ENCODE measurements at places on chromosomes 6 and 20.

DNA sequence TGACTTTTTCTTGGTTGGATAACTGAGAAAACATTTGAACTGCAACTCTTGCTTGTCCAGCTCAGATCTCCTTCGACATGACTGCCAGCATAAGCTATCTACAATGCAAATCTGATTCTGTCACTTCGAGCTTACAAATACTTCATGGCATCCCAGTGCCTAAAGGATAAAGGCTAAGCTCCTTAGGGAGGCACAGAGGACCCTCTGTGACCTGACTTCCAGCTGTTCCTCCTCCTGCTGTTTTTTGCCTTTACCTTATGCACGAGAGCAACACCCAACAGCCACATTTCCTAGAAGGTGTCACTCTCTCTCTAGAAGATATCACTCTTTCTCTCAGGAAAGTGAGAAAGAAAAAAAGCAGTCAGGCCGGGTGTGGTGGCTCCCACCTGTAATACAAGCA is 23.4 kb downstream of the SLC17A5 start:
- DNase-seq: no peak

GRCh38 chr6:129929433-129929832 is 68.3 kb upstream of the TMEM244 start:
- DNase-seq: no peak

DNA sequence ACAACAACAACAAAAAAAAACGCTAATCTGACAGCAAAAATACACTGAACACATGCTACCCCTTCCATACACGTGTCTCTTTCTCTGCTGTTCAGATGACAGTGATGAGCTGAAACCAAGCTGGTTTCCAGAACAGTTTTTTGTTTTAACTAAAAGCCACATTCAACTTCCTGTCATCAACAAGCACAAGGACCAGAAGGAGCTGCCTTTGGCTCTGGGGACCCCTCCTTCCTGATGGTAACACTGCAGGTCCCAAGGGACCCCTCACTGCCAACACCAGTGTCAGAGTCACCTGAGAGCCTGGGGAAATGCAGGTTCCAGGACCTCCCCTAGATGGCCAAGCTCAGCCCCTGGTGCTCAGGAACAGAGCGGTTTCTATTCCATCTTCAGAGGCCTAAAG is 6.0 kb downstream of the CST7 start:
- no peak for DNase-seq

- DNase-seq: no peak
Observed at GRCh38 chr6:131258816-131259476, 123.7 kb downstream of the AKAP7 start.

DNA sequence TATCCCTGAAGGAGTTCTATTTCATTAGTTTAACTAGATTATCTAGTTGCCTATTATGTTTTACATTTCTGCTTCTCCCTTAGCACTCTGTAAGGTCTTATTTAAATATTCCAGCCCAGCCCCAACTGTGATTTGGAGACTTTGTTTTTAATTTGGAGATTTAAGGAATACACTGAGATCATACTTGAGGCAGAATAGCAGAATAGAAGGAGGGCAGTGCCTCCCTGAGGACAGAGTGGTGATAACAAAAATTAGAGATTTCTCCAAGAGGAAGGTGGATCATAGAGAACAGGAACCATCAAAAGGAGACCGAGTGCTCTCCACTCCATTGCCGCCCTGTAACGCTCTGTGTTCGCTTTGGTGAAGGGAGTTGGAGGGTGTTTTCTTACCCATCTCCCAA is 14.8 kb upstream of the CD164 start:
- no peak for DNase-seq

DNA sequence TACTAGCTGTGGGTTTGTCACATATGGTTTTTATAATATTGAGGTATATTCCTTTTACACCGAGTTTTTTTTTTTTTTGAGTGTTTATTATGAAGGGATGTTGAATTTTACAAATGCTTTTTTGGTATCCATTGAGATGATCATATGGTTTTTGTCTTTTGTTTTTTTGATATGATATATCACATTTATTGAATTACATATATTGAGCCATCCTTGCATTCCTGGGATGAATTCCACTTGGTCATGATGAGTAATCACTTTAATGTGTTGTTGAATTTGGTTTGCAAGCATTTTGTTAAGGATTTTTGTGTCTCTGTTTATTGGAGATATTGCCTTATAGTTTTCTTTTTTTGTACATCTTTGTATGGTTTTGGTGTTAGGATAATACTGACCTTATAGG is 3.3 kb upstream of the ZNF337 start:
- DNase-seq: no peak

GRCh38 chr6:16623029-16623653 is 138.1 kb downstream of the ATXN1 start:
- no peak for DNase-seq

DNA sequence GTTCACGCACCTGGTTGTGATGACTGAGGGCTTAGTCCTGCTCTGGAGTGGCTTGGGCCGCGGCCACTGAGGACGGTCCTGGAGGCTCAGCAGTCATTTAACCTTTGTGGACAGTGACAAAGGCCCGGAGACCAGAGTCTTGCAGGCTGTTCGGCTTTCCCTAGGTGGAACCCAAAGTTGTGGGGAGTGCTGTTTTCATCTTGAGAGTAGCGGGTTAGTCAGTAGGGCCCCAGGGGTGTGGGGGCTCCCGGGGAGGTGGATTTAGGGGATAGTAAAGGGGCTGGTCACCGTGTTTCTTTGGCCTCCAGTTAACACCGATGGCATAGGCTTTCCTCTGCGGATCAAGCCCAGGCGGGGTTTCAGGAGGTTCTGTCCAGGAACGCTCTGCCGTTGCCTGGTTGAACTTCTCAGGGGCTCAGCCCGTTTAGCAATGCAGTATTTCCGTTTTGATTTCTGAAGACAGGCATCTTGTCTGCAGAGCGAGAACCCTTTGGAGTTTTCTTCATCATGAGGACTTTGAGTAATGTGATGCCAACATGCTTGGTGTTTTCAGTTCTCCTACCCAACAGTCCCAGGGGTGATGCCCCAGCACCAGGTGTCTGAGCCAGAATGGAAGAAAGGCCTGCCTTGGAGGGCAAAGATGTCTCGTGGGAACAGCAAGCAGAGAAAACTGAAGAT is 31.8 kb downstream of the ZNF831 start:
- DNase-seq: no peak

- no peak for DNase-seq
Observed at GRCh38 chr6:128993166-128993565, 110.2 kb downstream of the LAMA2 start.

DNA sequence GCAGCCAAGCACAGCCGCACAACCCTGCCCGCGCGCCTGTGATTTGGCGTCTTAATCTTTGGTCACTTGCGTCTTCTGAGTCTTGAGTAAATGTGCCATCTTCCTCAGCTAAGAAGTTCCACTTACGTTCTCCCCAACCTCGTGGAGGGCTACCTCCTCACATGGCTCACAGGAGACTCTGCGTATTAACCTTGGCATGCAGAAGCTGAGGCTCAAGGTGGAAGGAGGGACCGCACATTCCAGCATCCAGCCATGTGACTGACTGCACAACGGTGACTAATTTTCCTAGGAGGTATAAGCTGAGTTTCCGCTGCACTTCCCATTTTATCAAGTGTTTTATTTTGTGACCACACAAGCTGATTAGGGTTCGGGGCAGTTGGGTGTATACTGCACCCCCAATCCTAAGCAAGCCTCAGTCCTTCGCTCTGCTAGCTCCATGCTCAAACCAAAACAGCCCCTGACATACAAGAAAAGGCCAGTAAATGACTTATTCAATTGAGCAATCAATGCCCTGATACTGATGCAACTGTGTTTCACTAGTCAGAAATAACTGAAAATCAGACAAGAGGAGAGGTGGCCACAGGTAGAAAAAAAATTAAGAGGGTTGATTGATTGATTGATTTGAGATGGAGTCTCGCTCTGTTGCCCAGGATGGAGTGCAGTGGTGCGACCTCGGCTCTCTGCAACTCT is 7.0 kb downstream of the BEND3 start:
- DNase-seq: no peak

GRCh38 chr20:58661598-58662473 is 10.8 kb downstream of the STX16 start:
- DNase-seq: no peak

- DNase-seq: no peak
Observed at GRCh38 chr20:50590348-50590664, 80.1 kb downstream of the PTPN1 start.

- DNase-seq: no peak
Observed at GRCh38 chr6:108744244-108744972, 103.8 kb upstream of the ARMC2 start.

GRCh38 chr6:119196715-119197114 is 118.3 kb upstream of the FAM184A start:
- DNase-seq: no peak

DNA sequence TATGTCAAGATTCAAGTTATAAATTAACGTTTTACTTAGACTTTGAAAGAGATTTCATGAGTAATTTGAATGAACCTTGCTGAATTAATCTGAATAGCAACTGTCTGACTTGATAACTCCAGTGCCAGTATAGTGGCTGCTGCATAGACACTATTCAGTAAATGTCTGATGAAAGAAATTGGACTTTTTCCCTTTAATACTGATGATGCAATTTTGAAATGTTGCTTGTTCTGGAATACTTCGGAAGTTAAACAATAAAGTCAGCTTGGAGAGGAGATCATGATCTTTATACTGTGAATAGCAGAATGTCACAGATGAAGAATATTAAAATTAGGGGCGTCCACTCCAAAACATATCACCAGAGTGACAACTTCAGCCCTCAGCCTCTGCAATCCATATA is 3.6 kb upstream of the PGBD1 start:
- DNase-seq: no peak

DNA sequence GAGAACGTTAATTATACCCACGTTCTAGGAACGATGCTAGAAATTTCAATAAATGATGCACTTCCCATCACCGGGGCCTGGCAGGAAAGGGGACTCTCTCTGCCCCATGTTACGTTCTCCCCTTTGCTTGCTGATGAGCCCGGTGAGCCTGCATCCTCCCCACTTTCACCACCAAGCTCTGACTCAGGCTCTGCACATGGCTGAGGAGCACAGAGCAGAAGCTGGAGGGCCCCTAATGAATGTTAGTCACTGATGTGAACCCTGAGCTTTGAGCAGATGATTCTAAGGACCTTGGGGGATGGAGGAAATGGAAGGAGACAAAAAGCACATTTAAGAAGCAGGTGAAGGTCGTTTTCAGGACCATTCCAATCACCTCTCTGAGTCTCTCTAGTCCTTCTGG is 468.2 kb upstream of the ARID1B start:
- DNase-seq: no peak

DNA sequence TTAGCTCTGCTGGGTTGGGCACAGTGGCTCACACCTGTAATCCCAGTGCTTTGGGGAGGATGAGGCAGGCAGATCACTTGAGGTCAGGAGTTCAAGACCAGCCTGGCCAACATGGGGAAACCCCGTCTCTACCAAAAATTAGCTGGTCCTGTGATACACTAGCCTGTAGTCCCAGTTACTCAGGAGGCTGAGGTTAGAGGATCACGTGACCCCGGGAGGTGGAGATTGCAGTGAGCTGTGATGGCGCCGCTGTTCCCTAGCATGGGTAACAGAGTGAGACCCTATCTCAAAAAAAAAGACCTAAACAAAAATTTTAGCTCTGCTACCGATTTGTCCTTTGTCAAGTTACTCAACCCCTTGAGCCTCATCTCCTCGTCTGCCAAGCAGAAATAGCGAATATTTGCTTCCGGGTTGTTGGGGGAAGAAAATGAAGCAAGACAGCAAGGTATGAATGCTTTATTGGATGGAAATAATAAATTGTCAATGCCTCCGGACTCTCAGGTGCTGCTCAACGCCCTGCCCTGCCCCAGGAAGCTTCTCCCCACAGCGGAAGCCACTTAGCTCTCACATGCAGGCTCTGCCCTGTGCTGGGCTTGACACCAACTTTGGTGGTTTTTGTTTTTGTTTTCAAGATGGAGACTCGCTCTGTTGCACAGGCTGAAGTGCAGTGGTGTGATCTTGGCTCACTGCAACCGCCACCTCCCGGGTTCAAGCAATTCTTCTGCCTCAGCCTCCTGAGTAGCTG is 24.9 kb upstream of the ITCH start:
- DNase-seq: no peak

DNA sequence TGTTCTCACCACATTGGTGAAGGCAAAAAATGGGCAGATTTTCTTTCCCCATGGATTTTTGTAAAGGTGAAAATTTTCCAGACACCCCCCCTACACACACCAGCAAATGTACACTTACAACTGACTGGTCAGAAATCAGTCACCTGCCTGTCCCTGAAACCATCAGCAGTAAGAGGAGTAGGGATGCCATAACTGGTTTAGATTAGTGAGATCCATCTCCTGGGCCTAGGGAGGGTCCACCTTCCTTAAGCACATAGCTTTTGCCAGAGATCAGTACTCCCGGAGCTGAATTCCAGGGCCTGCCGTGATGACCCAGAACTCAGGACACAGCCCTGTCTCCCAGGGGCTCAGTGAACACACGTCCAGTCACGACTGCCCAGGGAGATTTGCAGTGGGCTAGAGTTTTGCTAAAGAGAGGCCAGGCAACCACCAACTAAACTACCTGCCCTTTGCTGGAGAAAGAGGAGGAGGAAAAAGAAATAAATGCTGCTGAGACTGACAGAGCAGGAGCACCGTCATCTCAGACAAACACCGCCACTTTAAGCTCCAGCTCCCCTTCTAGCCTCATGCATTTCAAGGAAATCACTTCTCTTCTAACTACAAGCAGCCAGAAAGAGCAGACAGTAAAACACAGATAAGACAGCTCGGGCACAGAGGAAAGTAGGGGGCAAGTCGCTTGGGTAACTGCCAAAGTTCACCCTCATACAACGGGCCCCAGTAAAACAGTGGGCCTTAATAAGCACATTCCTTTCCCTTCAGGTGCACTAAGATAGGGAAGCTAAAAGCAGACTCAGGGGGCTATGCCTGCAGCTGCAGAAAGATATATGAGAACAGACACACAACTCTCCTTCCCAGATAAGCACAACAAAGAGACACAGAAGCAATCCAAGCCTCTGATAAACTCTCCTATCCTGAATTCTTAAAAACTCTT is 82.6 kb upstream of the SPTLC3 start:
- no peak for DNase-seq

GRCh38 chr20:58019027-58019849 is 209.2 kb downstream of the ANKRD60 start:
- no peak for DNase-seq

DNA sequence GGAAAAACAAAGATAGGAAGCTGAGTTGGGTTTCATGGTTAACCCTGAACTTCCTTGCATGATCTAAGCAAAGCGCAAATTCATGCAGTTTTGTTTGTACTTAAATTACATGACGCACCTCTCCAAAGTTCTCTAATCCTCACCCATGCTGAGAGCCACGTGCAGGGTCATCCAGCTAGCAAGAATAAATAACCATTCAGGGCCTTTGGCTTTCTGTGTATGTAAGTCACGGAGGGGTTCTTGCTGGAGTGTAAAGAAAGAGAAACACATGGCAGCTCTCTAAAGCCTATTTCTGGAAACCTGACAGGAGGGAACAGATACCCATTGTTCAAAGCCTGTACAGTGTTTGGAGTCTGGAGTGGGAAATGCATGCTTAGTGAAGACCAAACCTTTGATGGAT is 171.7 kb upstream of the CCN2 start:
- no peak for DNase-seq

GRCh38 chr6:123849406-123849805 is 45.7 kb downstream of the NKAIN2 start:
- DNase-seq: no peak

DNA sequence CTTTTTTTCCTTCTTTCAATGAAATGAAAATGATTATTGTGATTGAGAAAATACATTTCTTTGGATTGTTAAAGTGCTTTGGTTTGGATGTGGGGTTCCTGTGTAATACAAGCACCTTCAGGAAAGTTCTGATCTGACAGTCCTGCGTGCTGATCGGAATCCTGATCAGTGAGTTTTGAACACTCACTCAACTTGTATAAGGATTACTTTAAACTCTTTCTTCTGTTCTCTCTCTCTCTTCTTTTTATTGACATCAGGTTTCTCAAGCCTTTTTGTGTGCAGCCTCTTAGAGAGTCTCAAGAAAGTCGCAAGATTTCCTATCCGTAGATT is 710 bp downstream of the TINAG start:
- no peak for DNase-seq

Data from HTR-8/SVneo (cell line).